ENCODE measurements at places on chromosomes 2 and 18. TPM values are rescaled to one million over a fixed set of nuclear protein-coding genes. Genes with fewer than 3 reads are reported as not detected.

Gene NIF3L1
- 27.1 TPM for total RNA-seq

Gene AQP12A
- not detected for total RNA-seq

DNA sequence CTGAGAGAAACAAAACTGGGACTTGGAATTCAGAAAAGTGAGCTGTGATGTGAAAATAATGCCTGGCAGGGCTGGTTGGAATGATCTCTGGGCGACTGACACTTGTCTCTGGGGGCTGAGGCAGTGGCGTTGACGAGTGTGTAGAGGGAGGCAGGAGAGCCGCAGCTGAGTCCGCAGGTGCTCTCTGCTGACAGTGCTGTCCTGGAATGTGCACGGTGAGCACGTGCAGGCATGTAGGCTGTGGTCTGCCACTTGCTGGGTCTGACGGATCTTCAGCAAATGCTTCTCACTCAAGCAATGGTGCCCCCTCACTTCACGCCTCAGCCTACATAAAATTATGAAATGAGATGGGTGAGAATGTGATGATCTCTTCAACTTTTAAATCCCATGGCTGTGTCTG lies 38.5 kb upstream of the ATP9B start:
- no peak for DNase-seq
- no peaks in the 10 kb centered on the region for H3K27me3 ChIP-seq
- H3K4me3 ChIP-seq, result no peak overlapping the region
- H3K27ac ChIP-seq, result no peak overlapping the region
- no peaks in the 10 kb centered on the region for H3K4me1 ChIP-seq
- H3K36me3 ChIP-seq, result no peaks in the 10 kb centered on the region

DNA sequence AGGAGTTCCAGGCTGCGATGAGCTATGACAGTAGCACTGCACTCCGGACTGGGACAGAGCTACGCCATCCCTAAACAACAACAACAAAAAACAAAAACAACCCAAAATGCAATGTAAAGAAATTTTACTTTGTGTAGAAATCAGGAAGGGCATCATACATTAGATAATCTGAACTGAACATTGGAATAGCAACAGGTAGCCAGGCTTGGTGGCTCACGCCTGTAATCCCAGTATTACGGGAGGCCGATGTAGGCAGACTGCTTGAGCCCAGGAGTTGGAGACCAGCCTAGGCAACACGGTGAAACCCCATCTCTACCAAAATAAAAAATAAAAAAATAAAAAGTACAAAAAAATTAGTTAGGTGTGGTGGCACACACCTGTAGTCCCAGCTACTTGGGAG lies 2.1 kb upstream of the PNO1 start:
- no peaks in the 10 kb centered on the region for H3K36me3 ChIP-seq
- H3K27ac ChIP-seq, result no peak overlapping the region
- no peak overlapping the region for H3K4me3 ChIP-seq
- no peak for DNase-seq

Gene ERFE
- total RNA-seq, result not detected

- H3K4me3 ChIP-seq, result no peak overlapping the region
- no peak overlapping the region for H3K27ac ChIP-seq
- DNase-seq, result no peak
- H3K27me3 ChIP-seq, result no peaks in the 10 kb centered on the region
These were observed 426.9 kb downstream of the CDH2 start for GRCh38 chr18:27750014-27750413.

DNA sequence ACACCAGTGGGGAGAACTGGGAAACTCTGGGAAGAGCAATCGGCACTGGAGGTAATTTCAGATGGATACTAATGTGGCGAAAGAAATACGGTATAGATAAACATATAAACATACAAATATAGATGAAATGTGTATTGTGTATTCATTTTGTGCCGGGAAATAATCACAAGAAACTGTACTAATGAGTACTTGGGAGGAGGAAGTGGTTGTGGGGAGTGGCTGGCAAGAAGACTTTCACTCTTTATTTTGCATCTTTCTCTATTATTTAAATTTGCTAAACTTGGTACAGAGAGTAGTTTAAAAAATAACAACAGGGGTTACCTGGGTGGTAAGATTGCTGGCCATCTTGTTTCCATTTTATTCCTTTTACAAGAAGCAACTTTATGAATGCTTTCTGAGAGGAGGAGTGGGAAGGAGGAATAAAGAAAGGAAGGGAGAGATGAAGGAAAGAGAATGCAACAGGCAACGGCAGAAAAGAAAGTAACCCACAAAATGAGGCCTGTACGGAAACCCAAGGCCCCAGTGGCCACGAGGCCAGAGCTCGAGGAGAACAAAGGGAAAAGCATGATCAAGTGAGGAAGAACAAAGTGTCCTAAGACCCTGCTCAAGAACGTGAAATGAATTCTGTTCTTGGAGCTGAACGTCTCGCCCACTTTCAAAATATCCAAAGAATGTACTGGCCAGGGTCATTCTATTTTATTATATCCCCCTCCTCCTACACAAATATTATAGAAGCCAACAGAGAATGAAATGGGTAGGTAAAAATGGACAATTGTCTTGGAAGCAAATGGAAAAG lies 45.2 kb downstream of the FAM178B start:
- no peaks in the 10 kb centered on the region for H3K4me1 ChIP-seq
- H3K27me3 ChIP-seq, result no peaks in the 10 kb centered on the region
- no peak overlapping the region for H3K4me3 ChIP-seq
- no peaks in the 10 kb centered on the region for H3K36me3 ChIP-seq
- no peak overlapping the region for H3K27ac ChIP-seq

Gene TFCP2L1
- 0.21 TPM for total RNA-seq

- no peaks in the 10 kb centered on the region for H3K27me3 ChIP-seq
- peak; percentile 82 for DNase-seq
- H3K27ac ChIP-seq, result peak overlapping the region; percentile 72
- H3K36me3 ChIP-seq, result no peaks in the 10 kb centered on the region
These were observed 12.2 kb upstream of the ARL5A start for GRCh38 chr2:151840216-151841046.

DNA sequence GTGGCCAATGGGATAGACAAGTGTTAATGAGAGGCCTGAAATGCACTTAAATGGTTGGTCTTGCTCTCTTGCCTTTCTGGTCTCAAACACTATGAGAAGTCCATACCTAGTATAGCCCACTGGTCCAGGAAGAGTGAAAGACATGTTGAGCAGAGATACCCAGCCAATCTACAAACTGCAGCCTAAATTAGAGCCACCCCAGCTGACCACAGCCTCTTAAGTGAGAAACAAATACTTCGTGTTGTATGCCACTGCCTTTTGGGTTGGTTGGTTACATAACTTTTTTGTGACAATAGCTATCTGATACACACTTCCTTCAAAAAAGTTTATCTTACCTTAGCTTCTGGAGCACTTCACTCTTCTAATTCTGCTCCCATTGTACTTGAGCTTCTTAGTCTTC lies 8.8 kb upstream of the EXOC6B start:
- H3K4me1 ChIP-seq, result peaks cover 13% of the 10 kb centered on the region
- H3K36me3 ChIP-seq, result no peaks in the 10 kb centered on the region
- DNase-seq, result no peak
- H3K27me3 ChIP-seq, result no peaks in the 10 kb centered on the region
- no peak overlapping the region for H3K27ac ChIP-seq

Gene WDPCP
- 4.6 TPM for total RNA-seq

Gene CCDC74B
- total RNA-seq, result 15.3 TPM

Gene HMSD
- total RNA-seq, result 49.4 TPM

Gene COL4A4
- total RNA-seq, result 3.4 TPM

GRCh38 chr2:24080701-24081100 lies 3.9 kb downstream of the TP53I3 start:
- no peaks in the 10 kb centered on the region for H3K27me3 ChIP-seq
- no peak for DNase-seq
- no peaks in the 10 kb centered on the region for H3K36me3 ChIP-seq
- H3K4me3 ChIP-seq, result no peak overlapping the region
- H3K4me1 ChIP-seq, result peaks cover 12% of the 10 kb centered on the region

Gene HOXD8
- total RNA-seq, result not detected

Gene CHPF
- total RNA-seq, result 11.6 TPM

- DNase-seq, result no peak
- H3K27me3 ChIP-seq, result no peaks in the 10 kb centered on the region
- no peaks in the 10 kb centered on the region for H3K36me3 ChIP-seq
These were observed 69.2 kb upstream of the CABLES1 start for GRCh38 chr18:23066060-23066459.
